ENCODE measurements at places on chromosomes 6 and 20.

DNA sequence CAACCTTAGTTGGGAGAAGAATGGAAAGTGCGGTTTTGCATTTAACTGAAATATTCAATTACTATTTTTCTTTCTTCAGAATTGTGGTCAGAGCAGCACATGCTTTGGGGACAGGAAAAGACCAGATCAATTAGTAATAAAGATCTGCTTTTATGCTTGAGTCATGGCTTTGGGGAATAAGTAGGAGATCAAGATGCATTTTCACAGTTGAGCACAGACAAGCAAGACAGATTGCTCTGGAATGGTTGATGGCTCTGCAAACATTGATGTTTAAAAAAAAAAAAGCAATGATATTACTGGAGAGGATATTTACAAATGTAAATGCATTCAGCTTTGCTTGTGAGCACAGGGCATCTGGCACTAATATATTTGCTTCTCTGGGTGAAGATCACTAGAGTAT is 224.4 kb upstream of the SASH1 start:
- DNase-seq: no peak

DNA sequence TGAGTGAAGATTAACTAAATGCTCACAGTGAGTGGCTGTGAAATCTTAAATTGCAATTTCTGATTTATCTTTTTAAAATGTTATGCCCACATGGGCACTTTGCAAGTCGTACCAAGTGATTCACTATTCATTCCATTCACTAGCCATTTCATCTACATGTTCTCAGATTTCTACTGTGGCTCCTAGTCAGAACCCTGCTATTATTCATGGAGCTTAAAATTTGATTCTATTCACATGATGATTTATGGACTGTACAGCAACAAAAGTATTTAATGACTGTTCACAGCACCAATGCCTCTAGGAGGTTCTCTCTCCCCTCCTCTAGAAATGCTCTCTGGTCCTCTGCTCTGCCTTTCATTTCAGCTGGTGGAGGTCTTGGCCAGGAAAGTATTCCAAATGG is 133.5 kb upstream of the MAP3K7 start:
- DNase-seq: no peak

DNA sequence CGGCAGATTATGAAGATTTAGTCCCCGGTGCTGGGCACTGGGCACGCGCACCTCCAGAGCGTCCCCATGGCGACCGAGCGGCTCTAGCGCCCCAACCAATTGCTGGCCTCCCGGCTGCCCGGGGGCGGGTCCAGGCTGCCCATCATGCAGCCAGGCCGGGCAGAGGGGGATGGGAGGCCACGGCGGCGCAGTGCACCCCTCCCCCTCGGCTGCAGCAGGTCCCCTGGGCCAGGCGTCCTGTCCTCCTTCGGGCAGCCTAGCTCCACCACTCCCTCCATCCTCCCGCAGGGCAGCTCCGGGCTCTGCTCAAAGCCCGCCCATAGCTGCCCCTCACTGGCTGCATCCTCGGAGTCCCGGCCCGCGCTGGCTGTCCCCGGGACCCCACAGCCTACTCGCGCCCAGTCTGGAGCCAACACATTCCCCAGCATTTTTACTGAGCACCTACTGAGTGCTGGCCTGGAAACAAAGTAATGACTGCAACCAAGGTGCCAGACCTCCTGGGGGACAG is 99.4 kb downstream of the ASXL1 start:
- DNase-seq: no peak

- DNase-seq: no peak
These were observed 55.8 kb upstream of the TFAP2D start for GRCh38 chr6:50657513-50657912.

DNA sequence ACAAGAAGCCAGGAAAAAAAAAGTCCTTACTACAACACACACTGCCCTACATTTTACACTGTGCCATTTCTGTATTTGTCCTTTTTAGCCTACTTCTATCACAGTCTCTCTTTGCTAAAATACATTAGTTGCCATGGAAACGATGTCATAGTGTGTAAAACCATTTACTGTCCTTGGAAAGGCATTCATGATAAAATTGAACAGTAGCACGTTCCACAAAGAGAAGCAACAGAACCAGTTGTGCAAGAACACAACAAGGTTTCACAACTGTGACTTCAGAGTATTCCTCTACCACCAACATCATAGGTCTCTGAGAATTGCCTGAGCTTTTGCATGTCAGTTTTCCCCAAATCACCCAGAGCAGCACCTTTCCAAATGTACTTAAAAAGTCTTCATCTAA is 20.5 kb downstream of the FYN start:
- no peak for DNase-seq

DNA sequence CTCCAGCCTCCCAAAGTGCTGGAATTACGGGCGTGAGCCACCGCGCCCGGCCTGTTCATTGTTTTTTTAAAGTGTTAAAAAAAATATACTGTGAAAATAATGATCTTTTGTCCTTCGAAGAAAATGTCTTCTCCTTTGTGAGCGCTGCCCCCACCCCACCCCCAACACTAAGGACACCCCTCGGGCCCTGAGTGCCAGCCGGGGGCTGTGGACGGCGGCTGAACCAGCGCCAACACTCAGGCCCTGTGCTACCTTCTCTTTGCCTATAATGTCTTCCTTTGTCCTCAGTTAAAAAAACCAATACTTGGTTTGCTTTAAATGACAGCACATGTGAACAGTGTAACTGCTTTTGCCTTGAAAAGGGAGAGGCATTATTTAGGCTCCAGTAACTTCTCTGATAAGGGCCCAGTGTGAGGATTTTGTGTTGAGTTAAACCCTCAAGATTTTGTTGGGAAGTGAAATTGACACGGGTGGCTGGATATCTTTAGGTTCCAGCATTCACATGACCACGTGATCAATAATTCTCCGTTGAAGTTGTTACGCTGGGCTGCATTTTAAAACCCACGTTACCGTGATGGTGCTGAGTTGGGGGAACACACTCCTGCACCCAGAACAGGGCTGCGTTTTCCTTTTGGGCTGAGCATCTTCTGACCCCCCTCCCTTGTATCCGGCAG is 9.5 kb upstream of the ADRM1 start:
- DNase-seq: no peak

DNA sequence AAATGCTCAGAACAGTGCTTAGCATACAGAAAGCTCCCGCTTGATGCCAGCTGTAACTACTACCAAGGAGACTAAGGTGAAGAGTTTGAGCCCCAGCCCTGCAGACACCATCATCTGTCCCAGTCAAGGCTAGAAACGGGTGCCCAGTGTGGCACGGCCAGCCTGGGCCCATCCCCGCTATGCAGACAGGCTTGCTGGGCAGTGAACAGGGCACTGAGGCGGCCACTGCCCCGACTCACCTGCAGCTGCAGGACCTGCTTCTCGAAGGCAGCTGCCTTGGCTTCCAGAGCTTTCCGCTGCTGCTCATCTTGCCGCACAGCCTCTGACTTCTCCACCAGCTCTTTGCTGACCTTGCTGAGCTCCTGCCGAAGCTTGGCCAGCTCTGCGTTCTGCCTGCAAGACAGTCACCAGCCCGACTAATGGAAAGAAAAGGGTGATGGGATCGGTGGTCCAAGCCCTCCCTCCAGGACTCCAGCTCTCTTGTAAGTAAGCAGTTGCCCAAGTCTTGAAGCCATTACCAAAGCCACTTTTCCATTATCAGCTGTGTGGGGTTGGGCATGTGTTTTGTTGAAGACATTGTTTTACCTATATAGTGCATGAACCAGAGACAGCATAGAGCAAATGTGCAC is 48.7 kb downstream of the RRBP1 start:
- DNase-seq: no peak

DNA sequence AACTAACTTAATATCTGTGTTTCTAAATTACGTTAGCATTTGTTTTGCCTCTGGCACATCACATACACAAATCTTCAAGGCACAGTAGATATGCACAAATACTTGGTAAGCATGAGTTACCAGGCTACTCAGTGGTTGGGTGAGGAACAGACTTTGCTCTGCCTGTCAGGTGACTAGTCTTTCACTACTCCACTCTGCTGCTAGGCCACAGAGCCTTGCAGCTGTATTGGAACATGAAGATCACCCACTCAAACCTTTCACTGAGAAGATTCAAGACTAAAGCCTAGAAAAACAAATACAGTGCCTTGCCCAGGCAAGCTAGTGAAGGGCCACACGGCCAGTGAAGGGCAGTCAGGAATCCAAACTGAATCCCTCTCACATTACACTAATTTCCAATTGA is 47.0 kb downstream of the DTNBP1 start:
- no peak for DNase-seq

GRCh38 chr6:2917801-2918445 is 14.8 kb upstream of the SERPINB9 start:
- DNase-seq: no peak

DNA sequence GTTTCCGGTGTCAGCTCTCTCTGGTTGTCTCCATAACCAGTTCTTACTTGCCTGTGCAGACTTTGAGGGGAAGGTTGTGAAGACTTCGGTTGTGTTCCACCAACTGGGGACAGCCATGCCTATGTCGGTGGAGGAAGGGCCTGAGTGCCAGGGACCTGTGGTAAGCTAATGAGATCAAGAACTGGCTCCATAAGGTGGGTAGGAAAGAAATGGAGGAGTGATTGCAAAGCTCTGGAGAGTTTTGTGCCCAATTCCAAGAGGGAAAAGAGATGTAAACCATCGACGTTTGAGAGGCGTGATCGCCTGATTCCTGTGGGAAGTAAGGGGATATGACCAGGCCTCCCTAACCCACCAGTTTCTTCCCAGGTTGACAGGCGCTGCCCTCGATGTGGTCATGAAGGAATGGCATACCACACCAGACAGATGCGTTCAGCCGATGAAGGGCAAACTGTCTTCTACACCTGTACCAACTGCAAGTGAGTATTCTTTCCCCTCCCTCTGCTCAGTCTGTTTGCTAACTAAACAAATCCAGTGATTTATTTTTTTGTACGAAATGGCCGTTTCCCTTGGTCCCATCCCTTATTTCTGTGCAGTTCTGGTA is 893 bp downstream of the POLR1H start:
- no peak for DNase-seq

- DNase-seq: no peak
These were observed 2.8 kb upstream of the CEP43 start for GRCh38 chr6:166996406-166996805.

DNA sequence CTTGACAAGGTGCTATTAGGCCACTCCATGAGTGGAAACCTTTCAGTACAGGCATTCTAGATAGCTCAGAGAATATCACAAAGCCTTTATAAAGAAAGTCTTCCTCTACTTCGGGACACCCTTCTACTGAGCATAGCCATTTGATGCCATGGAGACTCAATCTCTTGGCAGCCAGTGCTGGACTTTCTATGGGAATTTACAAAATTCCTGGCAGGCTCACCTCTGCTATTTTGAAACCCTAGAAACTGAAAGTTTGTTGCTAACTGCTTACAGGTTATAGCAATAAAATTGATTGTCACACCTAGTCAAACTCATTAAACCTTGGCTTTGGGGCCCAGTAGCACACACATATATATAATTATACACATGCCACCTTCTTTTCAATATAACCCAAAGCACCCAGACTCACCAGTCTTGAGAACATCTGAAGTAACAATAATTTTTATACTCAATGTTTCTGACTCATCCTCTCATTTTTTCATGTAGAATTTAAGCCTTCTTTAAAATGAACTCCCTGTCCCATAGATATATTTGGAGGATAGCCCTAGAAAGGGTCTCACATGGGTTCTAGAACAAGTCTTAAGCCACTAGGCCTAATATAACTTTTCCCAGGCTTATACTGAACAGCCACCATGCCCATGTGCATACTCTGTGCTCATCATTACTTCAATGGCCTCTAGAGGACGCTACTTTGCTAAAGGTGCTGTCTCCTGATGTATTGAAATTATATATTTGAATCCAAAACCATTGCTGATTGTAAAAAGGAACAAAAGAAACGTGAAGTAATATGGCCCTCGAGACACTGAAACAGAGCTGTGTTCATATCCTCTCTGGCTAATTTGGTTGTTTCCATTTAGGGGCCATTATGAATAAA is 368.1 kb upstream of the MARCKS start:
- DNase-seq: no peak

Data from HTR-8/SVneo (cell line).